KG1 (cell line): ENCODE measurements at places on chromosomes 5 and 9.
A peak's percentile ranks its signal among the peaks of the same experiment; 100 is the strongest.

DNA sequence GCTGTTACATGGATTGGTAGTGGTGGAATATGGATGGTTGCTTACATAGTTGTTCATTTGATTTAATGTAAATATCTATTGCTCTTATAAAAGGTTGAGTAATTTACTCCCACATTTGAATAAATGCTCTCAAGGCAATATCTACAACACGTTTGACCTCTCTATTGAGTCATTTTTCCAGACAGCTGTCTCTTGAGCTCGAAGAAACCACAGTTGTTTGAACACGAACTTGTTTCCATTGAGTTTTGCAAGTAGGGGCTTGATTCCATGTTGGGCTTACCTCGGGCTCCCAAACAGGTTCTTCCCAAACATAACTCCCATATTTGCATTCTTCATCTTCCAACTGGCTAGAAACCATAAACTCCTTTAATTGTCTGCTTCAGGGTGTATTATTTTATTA is 115.0 kb upstream of the HMHB1 start:
- no peak for DNase-seq

DNA sequence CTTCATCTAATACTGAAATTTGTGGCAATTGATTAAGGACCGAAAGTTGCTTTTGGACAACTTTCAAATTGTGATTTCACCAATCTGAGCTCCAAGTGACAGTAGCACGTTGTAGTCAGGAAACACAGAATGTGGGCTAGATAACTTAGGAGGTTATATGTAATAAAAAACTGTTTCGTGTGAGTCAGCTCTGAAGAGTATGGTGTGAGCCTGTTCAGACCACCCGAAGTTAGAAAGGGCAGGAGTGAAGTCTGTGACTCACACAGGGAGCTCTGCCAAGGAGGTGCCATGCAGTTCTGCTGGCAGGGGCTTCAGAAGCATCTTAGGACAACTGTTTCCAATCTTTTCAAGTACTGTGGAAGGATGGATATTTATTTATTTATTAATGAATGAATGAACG is 16.4 kb upstream of the ZBTB34 start:
- no peak for DNase-seq

DNA sequence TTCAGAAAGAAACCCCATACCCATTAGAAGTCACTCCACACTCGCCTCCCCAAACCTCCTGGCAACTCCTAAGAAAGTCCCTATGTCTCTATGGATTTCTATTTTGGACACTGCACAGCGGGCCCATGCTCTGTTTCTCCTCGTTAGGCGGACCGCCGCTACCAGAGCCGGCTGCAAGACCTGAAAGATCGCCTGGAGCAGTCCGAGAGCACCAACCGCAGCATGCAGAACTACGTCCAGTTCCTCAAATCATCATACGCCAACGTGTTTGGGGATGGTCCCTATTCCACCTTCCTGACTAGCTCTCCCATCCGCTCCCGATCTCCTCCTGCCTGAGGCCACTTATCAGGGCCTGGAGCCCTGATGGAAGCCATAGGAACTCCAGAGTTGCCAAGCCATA is 4.6 kb upstream of the GLE1 start:
- DNase-seq, result no peak

GRCh38 chr9:137226338-137227053 is 806 bp upstream of the RNF224 start:
- no peak for DNase-seq

DNA sequence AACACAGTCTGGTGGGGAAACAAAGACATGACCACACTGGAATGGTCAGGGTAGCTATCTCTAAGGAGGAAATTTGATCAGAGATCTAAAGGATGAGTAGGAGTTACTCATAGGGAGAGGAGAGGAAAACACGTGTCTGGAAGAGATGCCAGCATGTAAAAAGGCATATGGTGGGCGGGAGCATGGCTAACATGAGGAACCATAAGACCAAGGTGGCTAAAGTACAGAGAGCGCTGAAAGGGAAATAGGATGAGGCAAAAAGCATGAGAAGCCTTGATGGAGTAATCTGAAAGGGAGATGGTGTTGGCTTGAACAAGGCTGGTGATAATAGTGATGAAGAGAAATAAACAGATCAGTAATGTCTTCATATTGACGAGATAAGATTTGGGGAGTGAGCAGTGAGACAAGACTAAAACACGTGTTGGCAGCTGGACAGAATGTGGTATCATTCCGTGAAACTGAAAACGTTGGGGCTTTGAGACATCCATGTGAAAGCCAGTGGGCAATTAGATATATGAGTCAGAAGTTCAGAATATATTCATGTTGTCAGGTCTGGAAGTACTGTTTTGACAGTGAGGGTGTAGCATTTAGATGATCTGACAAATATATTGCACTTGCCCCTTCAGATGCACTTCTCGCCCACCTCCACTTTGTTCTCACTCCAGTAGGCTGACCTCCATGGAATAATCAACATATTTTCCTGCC is 209.1 kb upstream of the KCNN2 start:
- no peak for DNase-seq

DNA sequence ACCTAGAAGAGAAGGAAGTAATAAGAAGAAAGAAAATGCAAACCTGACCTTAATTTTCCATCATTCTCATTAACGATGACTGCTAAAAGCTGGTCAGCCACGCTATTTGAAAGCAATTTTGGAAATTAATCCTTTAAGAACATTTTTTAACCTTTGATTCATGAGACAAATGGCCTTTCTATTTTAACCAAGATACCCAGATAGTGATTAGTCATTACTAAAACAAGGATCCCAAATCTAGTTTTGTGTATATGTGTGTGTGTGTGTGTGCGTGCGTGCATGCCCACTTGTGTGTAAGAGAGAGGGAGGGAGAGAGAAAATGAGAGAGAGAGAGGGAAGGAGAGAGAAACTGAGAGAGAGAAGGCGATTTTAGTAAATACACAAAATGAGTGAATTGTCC is 329.5 kb downstream of the DEPDC1B start:
- no peak for DNase-seq

- DNase-seq, result no peak
Observed at GRCh38 chr5:179967489-179967888, 59.8 kb upstream of the TBC1D9B start.

DNA sequence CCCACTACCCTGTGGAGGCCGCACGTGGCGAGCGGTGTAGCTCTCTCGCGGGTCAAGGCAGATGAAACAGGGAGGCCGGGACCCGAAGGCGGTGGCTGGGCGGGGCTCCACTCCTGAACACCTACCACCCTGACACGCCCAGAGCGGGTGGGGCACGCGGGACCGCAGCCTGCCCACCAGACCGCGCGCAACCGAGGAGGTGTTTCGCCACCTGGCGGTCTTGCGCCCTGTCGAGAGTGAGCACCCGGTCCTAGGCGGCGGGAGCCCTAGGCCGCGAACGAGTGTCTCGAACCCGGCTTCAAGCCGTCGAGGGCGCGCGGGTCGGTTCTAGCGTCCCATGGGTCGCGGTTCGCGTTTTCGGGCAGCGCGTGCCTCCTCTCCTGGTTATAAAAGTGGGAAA is 2.2 kb upstream of the EXOSC3 start:
- no peak for DNase-seq

- peak; percentile 78 for DNase-seq
Observed at GRCh38 chr5:171336521-171337209, 27.6 kb downstream of the TLX3 start.

GRCh38 chr5:151612689-151613427 is 21.7 kb upstream of the FAT2 start:
- DNase-seq, result no peak
